Airway epithelial cell (primary cell): ENCODE measurements at places on chromosomes 4 and X. TPM values are rescaled to one million over a fixed set of nuclear protein-coding genes. Genes with fewer than 3 reads are reported as not detected.

Gene NEUROG2
- total RNA-seq, result not detected in 2 replicates

Gene GAGE12F
- total RNA-seq, result not detected in 2 replicates

Gene SSX4
- total RNA-seq, result not detected in 2 replicates

Gene GLRB
- 0.42 and 0.78 TPM in 2 replicates for total RNA-seq

Gene PF4V1
- not detected in 2 replicates for total RNA-seq

Gene BBS12
- 0.56 and 1.7 TPM in 2 replicates for total RNA-seq

Gene TCEAL6
- total RNA-seq, result not detected in 2 replicates

Gene SMIM31
- not detected in 2 replicates for total RNA-seq

Gene SMPX
- total RNA-seq, result not detected in 2 replicates

Gene GPC3
- 6.9 and 8.7 TPM in 2 replicates for total RNA-seq

Gene QRFPR
- 2.0 and 2.4 TPM in 2 replicates for total RNA-seq

Gene FRMD7
- not detected in 2 replicates for total RNA-seq

Gene SEC31A
- 71.9 and 108 TPM in 2 replicates for total RNA-seq

Gene CDKL5
- 1.3 and 3.1 TPM in 2 replicates for total RNA-seq

Gene SMIM10L2A
- total RNA-seq, result 1.5 and 2.5 TPM in 2 replicates

Gene MGARP
- 0.37 and 0.49 TPM in 2 replicates for total RNA-seq

Gene SLC9B1
- not detected in 2 replicates for total RNA-seq

Gene TBX22
- not detected in 2 replicates for total RNA-seq

Gene CENPVL2
- not detected in 2 replicates for total RNA-seq

Gene PDZD4
- total RNA-seq, result 0.14 TPM in 1 of 2 replicates, not detected in the other

Gene GRSF1
- total RNA-seq, result 84.9 and 106 TPM in 2 replicates

Gene LAMTOR3
- 33.6 and 35.8 TPM in 2 replicates for total RNA-seq

Gene IL3RA
- not detected in 2 replicates for total RNA-seq

Gene PKD2
- 8.3 and 13.8 TPM in 2 replicates for total RNA-seq

Gene RAB9B
- total RNA-seq, result 0.07 and 0.19 TPM in 2 replicates

Gene RTL3
- total RNA-seq, result not detected in 2 replicates

Gene CLIC2
- total RNA-seq, result not detected in 2 replicates
